ENCODE measurements at places on chromosomes 6 and 20.
A peak's percentile ranks its signal among the peaks of the same experiment; 100 is the strongest.

GRCh38 chr20:17128206-17128605, 98.6 kb upstream of the PCSK2 start:
- no peak overlapping the region for H3K4me3 ChIP-seq
- DNase-seq = no peak
- H3K36me3 ChIP-seq = no peaks in the 10 kb centered on the region
- H3K27me3 ChIP-seq = no peaks in the 10 kb centered on the region
- H3K4me1 ChIP-seq = no peaks in the 10 kb centered on the region

DNA sequence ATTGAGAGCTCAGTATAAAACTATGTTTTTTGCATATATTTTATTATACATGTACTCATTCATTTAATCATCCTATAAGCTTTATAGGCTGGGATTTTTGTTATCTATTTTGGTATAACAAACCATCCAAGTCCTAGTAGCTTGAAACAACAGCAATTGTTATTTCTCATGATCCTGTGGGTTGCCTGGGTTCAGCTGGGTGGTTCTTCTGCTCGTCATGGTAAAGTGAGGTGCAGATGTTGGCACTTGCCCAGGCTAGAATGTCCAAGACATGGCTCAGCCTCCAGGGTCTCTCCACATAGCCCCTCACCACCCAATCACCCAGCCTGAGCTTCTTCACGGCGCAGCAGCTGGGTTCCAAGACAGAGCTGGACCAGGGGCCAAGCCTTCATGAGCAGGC, 20.8 kb upstream of the TM9SF4 start:
- H3K4me1 ChIP-seq = no peaks in the 10 kb centered on the region
- DNase-seq = no peak
- no peak overlapping the region for H3K4me3 ChIP-seq
- H3K27me3 ChIP-seq = peaks cover 17% of the 10 kb centered on the region
- no peak overlapping the region for H3K27ac ChIP-seq

DNA sequence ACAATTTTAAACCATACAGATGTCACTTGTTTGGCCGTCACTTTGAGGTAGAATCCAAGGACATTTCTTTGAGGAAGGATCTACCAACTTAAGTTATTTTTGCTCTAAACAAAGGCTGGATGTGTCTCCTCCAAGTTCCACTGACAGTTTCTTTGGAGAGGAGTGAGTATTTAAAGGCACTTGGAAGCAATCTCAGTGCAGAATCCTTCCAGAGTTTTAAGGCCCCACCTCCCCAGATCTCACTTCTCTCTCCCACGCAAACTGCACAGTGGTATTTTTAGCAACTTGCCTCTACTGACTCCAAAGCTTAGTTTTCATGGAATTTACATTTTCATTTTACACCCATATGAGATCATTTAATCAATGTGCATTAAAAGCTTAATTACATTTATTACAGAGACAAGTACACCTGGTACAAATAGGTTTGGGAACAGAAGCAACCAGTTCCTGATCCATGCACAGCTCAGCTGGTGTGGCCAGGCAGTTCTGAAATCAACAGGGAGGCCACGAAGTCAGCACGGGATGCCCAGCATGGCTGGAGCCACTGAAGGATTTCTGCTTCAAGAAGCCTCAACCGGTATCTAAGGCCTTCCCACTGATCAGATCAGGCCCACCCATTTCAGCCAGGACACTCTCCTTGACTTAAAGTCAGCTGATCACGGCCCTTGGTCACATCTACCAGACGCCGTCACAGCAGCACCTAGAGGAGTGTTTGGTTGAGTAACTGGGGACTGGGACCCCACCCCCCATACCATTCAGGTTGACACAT, 109.8 kb downstream of the SYCP2 start:
- no peak overlapping the region for H3K27ac ChIP-seq
- H3K4me1 ChIP-seq = peaks cover 5% of the 10 kb centered on the region
- H3K36me3 ChIP-seq = no peaks in the 10 kb centered on the region
- DNase-seq = no peak

GRCh38 chr6:131172222-131172621, 37.0 kb downstream of the AKAP7 start:
- no peak for DNase-seq
- no peak overlapping the region for H3K27ac ChIP-seq
- no peaks in the 10 kb centered on the region for H3K4me1 ChIP-seq

GRCh38 chr6:52363228-52363867, 1.4 kb downstream of the PAQR8 start:
- peak overlapping the region; percentile 86 for H3K27ac ChIP-seq
- H3K4me1 ChIP-seq = peaks cover 21% of the 10 kb centered on the region
- DNase-seq = peak; percentile 22
- H3K4me3 ChIP-seq = peak overlapping the region; percentile 98

DNA sequence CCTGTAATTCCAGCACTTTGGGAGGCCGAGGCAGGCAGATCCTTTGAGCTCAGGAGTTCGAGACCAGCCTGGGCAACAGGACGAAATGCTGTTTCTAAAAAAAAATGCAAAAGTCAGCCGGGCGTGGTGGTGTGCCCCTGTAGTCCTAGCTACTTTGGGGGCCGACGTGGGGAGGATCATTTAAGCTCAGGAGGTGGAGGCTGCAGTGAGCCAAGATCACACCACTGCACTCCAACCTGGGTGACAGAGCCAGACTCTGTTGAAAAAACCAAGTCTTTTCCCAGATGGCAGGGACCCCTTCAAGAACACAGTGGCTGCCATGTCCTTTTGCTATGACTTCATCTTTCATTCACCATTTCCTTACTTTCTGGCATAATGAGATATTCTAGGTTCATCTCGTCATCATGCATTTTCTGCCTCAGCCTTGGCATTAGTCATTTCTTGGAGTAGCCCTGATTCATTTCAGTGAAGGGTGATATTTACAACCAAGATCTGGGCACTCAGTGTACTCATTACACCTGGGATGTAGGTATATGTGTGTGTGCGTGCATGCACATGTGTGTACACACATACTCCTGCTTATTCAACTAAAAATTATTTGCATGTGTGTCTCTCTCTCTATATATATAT, 61.4 kb upstream of the TOX2 start:
- no peaks in the 10 kb centered on the region for H3K27me3 ChIP-seq
- no peak overlapping the region for H3K27ac ChIP-seq
- H3K4me1 ChIP-seq = peaks cover 14% of the 10 kb centered on the region
- DNase-seq = no peak
- no peaks in the 10 kb centered on the region for H3K36me3 ChIP-seq

DNA sequence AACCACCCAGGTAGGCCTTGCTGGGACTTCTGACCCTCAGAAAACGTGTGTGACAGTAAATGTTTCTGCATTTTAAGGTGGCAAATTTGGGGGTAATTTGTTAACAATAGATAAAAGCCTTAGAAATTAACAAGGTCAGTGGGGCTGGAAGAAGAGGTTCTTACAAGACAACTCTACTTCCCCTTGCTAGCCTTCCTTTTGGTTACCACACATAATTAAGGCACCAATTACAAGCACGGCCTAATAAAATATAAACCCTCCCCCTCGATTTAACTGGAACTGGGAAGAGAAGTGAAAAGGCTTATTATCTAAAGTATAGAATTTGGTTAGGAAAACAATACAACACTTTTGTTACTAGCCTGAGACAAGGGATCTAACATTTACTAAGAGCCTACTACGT, 38.8 kb downstream of the ELOVL5 start:
- DNase-seq = no peak
- no peak overlapping the region for H3K4me3 ChIP-seq
- H3K36me3 ChIP-seq = no peaks in the 10 kb centered on the region
- H3K27ac ChIP-seq = no peak overlapping the region

DNA sequence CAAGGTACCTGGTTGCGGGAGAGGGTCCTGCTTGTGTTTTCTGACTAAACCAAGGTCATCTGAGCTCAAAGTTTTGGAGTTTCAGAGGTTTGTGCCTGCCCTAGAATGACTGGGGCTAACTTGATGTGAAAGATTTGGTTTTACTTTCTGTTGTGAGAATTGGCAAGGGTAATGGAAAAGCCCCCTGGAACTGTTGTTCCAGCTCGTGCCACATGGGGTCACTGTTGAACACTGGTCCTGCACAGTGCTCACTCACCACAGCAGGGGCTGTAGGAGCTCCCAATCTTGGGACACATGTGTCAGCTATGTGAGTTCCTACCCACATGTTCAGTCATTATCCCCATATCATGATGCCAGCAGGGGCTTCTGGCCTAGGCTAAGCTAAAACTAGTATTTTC, 6.5 kb downstream of the TGM6 start:
- H3K27ac ChIP-seq = no peak overlapping the region
- no peaks in the 10 kb centered on the region for H3K27me3 ChIP-seq
- DNase-seq = peak; percentile 23
- no peaks in the 10 kb centered on the region for H3K4me1 ChIP-seq

GRCh38 chr6:134721060-134721405, 228.9 kb downstream of the ALDH8A1 start:
- H3K4me1 ChIP-seq = peaks cover 52% of the 10 kb centered on the region
- no peaks in the 10 kb centered on the region for H3K27me3 ChIP-seq
- no peaks in the 10 kb centered on the region for H3K36me3 ChIP-seq
- H3K27ac ChIP-seq = peak overlapping the region; percentile 51
- no peak for DNase-seq

DNA sequence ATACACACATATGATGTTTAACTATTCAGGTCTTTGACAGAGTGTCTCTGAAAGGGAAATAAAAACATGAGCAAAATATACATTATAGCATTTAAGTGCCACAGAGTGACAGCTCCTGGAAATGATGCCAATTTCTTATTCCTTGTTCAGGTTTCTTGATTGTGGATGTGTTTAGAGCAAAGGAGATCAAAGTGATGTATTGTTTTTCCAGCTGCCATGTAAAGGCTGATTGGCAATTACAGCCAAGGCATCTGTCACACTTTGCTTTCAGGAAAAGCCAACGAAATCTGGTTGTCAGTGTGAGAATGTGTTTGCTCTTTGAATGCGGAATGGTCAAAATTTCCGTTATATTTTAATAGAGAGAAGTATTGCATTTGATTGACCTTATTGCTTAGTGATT, 347.8 kb upstream of the FLRT3 start:
- no peaks in the 10 kb centered on the region for H3K4me1 ChIP-seq
- no peak for DNase-seq
- H3K27ac ChIP-seq = no peak overlapping the region
- H3K4me3 ChIP-seq = no peak overlapping the region
- H3K36me3 ChIP-seq = no peaks in the 10 kb centered on the region
- no peaks in the 10 kb centered on the region for H3K27me3 ChIP-seq

GRCh38 chr6:89965441-89966227, 71.4 kb downstream of the GJA10 start:
- no peak overlapping the region for H3K27ac ChIP-seq
- H3K4me1 ChIP-seq = no peaks in the 10 kb centered on the region
- DNase-seq = no peak

DNA sequence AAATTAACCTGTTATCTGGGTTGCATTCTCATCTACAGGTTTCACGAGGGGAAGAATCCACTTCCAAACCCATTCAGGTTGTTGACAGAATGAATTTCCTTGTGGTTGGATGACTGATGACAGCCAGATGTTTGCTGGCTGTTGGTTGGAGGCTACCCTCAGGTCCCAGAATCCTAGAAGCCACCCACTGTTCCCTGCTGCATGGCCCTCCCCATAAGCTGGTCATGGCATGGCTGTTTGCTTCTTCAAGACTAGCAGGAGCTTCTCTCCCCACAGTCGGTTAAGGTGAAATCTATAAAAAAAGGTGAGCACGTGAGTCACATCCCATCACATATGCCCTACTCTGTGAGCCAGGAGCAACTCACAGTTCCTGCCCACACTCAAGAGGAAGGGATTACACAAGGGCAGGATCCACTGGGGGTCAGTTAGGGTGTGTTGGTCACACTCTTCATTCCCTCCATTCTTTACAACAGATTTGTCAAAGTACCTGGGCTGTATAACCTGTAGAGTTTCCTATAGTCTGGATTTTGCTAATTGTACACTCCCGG, 19.5 kb upstream of the RPS10 start:
- no peaks in the 10 kb centered on the region for H3K27me3 ChIP-seq
- H3K27ac ChIP-seq = no peak overlapping the region
- H3K4me3 ChIP-seq = no peak overlapping the region
- no peak for DNase-seq

DNA sequence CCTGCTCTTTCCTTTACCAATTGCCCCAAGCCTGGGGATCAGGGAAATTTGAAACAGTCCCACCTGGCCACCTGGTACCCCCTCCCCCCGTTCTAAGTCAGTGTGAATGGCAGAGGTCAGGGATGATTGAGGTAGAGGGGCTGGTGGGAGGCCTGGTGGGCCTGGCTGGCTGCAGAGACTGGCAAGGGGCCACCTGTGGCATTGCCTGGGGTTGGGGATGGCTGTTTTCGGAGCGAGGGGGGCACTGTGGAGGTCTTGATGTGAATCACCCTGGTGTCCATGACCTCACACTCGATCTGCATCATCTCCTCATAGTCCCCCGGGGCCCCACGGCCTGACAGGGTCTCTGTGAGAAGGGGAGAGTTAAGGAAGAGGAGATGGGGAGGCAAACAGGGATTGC, 6.5 kb upstream of the TNXB start:
- H3K27me3 ChIP-seq = no peaks in the 10 kb centered on the region
- peak overlapping the region; percentile 84 for H3K27ac ChIP-seq
- no peak overlapping the region for H3K4me3 ChIP-seq
- H3K4me1 ChIP-seq = peaks cover 20% of the 10 kb centered on the region
- H3K36me3 ChIP-seq = no peaks in the 10 kb centered on the region
- no peak for DNase-seq

- no peak for DNase-seq
- H3K4me3 ChIP-seq = no peak overlapping the region
- H3K4me1 ChIP-seq = no peaks in the 10 kb centered on the region
- no peaks in the 10 kb centered on the region for H3K27me3 ChIP-seq
Measured at GRCh38 chr6:142015011-142015410, 117.7 kb upstream of the GJE1 start.

DNA sequence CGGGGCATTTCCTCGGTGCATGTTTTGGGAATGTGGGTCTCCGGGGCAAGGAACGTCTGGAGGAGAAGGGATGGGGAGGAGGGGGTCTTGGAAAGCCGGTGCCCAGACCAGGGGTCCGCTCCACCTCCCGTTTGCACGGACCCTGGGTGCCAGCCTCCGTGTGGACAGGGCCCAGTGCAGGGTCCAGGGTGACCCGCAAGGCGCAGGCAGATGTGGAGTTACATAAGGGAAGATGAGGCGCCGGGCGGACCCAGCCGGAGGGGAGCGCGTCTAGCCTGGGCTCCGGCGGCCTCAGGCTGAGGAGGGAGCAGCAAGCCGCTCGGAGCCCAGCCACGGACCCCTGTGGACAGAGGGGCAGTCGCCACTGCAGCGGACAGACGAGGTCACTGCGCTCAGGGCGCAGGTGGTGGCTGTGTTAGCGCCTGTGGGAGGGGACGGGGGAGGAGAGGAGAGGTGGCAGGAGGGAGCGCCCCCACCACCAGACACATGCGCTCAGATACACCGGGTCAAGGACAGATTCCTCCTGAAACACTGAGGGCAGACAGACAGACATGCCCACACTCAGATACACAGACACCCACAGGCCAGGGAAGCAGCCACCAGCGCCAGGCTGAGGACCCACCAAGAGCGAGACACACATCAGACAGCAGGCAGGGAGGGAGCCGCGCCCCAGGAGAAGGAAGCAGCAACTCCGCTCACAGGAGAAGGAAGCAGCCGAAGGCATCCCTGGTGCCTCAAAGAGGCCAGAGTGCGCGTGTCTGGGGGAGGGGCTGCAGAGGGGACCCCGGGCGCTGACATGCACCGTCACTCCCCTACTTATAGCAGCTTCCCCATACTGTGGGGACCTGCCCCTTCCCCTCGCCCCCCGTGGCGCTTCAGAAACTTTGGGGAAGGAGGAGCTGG, 839 bp upstream of the HRH3 start:
- peaks cover 76% of the 10 kb centered on the region for H3K27me3 ChIP-seq
- peaks cover 3% of the 10 kb centered on the region for H3K4me1 ChIP-seq
- H3K27ac ChIP-seq = no peak overlapping the region
- DNase-seq = no peak
- H3K36me3 ChIP-seq = no peaks in the 10 kb centered on the region
